ENCODE measurements at places on chromosomes 16 and 17. TPM values are rescaled to one million over a fixed set of nuclear protein-coding genes. Genes with fewer than 3 reads are reported as not detected.

CCDC200 gene
- not detected for total RNA-seq

ABCA6 gene
- 43.3 TPM for total RNA-seq

PRR35 gene
- not detected for total RNA-seq

KRTAP3-2 gene
- total RNA-seq, result not detected

CFAP97D1 gene
- not detected for total RNA-seq

IL34 gene
- total RNA-seq, result 11.9 TPM
